ENCODE measurements at places on chromosomes 13 and 19.

GRCh38 chr13:25111585-25111956, 15.6 kb downstream of the PABPC3 start:
- no peak for DNase-seq

GRCh38 chr13:101307181-101307701, 109.1 kb downstream of the NALCN start:
- DNase-seq: no peak

- no peak for DNase-seq
These were observed 45.4 kb downstream of the TPT1 start for GRCh38 chr13:45295536-45295935.

DNA sequence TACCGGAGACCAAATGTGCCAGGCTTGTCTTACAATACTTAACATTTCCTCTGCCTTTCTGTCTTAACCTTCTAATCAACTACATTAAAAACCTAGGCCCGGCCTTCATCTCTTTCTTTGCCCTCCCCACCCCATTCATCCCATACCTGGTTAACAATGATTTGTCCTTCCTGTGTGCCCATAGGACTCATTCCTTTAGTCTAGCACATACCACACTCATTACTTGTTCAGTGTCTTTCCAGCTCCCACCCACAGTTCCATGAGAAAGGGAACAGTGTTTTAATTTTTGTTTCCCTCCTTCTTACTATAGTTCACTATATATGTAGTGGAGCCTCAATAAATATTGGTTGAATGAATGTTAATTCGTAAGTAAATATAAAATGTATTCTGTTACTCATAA, 2.4 kb downstream of the CLN5 start:
- DNase-seq: no peak

DNA sequence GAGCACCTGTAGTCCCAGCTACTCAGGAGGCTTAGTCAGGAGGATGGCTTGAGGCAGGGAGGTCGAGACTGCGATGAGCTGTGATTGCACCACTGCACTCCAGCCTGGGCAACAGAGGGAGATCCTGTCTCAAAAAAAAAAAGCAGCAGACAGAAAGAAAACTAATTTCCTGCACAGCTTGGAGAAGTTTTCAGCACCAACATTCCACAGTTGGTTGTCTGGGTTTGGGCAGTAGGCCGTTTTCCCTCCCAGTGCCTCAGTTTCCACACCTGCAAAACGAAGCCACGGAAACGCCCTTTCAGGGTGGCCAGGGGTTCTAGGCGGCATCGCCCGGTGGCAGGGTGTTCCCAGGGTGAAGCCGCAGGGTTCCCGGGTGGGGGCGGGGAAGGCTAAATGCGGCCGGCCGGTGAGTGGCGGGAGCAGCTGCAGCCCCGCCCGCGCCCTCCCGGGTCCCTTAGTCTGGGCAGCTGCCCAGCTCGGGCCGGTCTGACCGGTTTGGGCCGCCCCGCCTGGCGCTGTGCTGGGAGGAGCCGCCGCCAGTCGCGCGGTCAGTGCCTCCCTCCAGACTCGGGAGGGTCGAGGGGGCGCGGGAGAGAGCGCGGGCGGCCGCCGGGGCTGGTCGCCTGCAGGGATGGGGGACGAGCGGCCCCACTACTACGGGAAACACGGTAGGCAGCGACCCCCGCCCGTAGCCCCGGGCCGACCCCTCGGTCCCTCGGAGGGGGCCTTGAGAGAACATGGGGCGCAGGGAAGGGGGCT, at the start of gene SLC44A2:
SLC44A2 (plus strand) TSS at position 551 of the 759 bp plus-strand sequence; CDS start at position 632, 81 bp downstream.
- DNase-seq: peak; percentile 77

- no peak for DNase-seq
These were observed 10.8 kb downstream of the CLN5 start for GRCh38 chr13:77002590-77003190.

- no peak for DNase-seq
These were observed 113.2 kb downstream of the TM9SF2 start for GRCh38 chr13:99614465-99614885.

- no peak for DNase-seq
These were observed 251.0 kb downstream of the UQCRFS1 start for GRCh38 chr19:28961772-28962500.

GRCh38 chr13:109159650-109160309, 530.4 kb downstream of the MYO16 start:
- no peak for DNase-seq

GRCh38 chr13:44780591-44781280, 204.6 kb upstream of the TSC22D1 start:
- no peak for DNase-seq
